ENCODE measurements at places on chromosomes 6 and 20.

DNA sequence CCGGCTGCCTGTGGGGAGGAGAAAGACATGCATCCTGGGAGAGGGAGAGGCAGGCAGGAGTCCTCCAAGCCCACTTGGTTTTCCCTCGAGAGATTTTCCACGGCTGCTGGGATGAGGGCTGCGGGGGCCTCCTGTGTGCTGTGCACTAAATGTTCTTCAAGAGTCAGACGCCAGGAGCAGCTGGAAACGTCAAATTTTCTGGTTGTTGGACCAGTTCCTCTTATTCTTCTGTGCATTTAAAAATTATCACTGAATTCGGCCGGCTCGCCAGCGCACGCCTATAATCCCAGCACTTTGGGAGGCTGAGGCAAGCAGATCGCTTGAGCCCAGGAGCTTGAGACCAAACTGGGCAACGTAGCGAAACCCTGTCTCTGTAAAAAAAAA is 32.8 kb upstream of the NTSR1 start:
- no peak for DNase-seq

- DNase-seq, result no peak
Observed at GRCh38 chr20:16378712-16379370, 194.4 kb downstream of the KIF16B start.

GRCh38 chr6:79864001-79864400 is 83.4 kb downstream of the ELOVL4 start:
- DNase-seq, result no peak

DNA sequence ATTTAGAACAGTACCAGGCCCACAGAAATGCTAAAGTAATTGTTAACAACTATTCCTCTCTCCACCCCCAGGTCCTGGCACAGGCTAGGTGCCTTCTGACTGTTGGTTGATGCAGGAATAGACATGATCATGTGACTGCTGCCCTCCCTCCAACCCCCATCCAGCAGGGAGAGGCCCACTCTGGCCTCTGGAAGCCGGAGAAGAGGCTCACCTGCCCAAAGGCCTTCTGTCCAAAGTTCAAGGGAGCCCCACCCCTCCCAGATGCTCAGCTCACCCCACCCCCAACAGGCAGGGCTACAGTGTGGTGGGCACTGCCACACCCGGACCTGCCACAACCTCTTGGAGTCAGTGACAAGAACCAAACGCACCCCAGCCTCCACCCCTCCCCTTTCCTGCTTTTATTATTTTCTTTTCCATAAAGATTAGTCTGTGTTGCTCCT is 26.9 kb upstream of the FOXP4 start:
- no peak for DNase-seq

DNA sequence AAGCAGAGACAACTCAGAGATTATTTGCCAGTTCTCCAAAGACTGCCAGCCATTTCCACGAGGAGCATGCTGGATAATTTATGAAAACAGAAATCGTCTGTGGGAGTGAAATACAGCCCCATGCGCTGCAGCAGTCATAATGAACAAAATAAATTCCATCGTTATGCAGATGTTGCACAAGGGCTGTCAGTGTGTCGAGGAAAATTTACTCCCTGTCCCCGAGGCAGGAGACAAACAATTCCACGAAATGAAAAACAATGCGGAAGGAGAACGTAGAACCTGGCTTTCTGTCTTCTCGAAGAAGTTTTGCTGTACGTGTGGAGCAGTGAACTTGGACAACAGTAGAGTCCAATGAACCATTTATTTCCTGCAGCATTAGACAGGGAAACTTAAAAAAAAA is 399.4 kb downstream of the CD83 start:
- DNase-seq, result no peak

DNA sequence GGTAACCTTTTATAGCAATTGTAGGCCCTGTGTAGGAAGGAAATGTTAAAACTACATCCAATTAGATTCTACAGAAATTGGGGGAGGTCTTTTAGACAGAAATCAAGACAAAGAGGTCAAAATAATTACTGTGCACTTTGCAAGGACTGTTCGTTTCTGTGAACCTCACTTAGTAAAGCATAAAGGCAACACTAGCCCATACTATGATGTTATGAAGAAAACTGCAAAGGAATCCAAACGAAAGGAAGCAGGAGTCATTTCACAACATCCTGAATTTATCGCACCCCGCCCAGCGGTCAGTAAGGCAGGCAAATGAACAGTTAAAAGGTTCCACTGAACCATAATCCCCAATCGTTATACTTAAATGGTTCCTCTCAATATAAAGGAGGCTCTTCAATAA is 429.5 kb upstream of the ARID1B start:
- no peak for DNase-seq

DNA sequence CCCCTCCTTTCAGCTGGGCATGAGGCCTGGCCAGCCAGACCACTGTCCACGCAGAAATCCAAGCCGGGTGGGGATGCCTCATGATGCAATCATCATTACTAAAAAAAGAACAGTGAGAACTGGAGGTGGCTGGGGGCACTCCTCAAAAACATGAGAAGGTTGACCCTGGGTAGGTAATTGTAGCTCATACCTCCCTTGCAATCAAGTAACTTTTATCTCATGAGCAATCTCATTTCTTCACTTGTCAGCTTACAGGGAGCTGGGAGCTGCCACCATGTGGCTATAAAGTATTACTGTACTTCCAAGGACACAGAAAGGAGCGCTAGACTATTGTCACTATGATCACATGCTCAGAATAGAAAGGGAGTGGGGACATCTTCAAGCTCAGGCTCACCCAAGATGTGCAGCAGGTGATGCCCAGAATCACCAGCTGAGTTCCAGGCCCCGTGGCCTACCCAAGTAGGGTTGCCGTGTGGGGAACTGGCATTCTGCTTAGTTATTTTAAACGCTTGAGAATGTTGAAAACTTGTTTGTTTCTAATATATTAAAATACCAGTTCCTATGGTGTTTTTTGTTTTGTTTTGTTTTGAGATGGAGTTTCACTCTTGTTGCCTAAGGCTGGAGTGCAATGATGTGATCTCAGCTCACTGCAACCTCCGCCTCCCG is 3.0 kb upstream of the CDH26 start:
- no peak for DNase-seq

DNA sequence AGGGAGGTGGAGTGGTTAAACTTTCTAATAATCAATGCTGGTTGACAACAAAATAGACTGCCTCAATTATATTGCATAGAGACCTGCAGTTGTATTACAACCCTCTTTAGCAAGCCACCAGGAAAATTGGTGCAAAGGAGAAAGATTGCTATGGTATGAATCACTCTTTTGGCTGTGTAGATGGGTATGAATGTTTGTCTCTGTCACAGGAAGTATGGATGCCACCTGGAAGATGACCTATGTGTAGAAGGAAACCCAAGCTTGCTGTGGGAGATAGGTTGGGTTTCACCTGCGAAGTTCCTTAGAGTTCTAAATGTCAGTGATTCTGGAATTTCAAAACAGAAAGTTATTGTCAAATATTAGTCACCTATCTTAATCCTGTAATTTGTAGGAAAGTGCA is 134.6 kb downstream of the SOBP start:
- DNase-seq, result no peak

GRCh38 chr20:58071991-58072390 is 156.5 kb downstream of the ANKRD60 start:
- no peak for DNase-seq

DNA sequence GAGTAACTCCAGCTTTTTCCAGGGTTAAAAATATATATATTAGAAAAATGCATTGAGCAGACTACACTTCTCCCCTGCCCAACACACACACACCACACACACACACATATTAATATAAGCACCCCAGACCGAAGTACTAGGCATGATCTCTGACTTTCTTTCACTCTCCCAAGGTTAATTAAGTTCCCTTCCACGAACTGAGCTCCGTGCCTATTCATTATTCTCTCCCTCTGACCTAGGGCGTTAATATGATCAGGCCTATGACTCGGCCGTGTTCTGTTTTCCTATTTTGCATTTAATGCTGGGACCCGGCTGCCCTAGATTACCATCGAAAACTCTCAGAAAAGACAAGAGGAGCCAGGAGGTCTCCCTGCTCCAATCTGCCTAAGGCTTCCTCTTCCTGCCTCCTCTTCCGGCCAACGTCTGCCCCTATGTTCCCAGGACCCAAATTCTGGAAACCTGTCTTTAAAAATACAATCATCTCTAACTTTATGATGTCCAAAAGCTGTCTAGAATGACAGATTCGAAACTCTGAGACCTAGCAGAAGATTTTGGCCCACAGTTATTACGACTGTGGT is 6.1 kb upstream of the POU3F2 start:
- no peak for DNase-seq

DNA sequence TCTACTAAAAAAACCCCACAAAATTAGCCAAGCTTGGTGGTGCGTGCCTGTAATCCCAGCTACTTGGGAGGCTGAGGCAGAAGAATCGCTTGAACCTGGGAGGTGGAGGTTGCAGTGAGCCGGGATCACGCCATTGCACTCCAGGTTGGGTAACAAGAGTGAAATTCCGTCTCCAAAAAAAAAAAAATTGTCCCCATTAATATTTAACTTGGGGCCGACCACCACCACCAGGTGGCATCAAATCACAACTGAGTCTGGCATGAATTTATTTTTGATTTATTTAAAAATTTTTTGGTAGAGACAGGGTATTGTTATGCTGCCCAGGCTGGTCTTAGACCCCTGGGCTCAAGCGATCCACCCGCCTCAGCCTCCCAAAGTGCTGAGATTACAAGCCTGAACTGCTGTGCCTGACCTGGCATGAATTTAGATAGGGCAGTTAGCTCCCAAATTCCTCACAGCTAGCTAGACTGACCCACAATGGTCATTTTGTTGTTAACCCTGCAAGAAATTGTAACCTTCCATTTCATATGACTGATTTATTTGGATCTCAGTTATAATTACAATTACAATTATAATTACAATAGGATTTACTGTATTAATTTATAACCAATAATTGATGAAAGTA is 17.1 kb upstream of the BEND3 start:
- no peak for DNase-seq

GRCh38 chr6:128241216-128241615 is 279.2 kb downstream of the PTPRK start:
- no peak for DNase-seq

- DNase-seq, result peak; percentile 19
Observed at GRCh38 chr6:34791164-34791700, 651 bp upstream of the BLTP3A start.

- no peak for DNase-seq
Observed at GRCh38 chr20:36499723-36500501, 41.4 kb upstream of the MYL9 start.

GRCh38 chr6:79391480-79391879 is 145.8 kb downstream of the LCA5 start:
- DNase-seq, result no peak

GRCh38 chr6:139028658-139029469 is at the start of gene ABRACL:
Gene ABRACL, plus strand, starts transcription at chr6:139028745. Its CDS starts 5,416 bp downstream, at chr6:139034161.
- peak; percentile 54 for DNase-seq

- no peak for DNase-seq
Observed at GRCh38 chr20:21126581-21126870, 644 bp downstream of the KIZ start.

DNA sequence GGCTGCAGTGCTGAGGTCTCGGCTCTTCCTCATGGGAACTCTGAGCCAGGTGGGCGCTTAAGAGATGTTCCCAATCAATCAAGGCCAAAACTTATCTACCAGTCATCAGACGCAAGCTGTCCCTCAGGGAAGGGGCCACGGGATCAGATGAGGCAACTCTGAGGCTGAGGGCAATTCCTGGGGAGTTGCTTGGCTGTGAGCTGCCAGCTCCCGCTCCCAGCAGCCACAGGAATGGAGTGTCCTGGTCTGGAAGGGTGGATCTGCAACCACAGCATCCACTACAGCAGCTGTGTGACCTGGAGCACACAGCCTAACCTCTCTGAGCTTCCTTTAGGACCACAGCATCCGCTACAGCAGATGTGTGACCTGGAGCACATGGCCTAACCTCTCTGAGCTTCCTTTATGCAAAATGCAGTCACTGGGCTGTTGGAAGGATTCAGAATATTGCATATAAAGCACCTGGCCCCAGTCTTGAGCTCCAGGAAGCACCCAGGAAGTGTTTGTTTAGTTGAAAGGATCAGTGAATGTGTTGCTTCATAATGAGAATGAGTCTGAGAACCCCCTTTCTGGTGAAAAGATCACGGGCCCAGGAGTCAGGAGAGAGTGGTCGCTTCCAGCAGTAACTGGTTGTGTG is 60.9 kb downstream of the TFAP2C start:
- no peak for DNase-seq

DNA sequence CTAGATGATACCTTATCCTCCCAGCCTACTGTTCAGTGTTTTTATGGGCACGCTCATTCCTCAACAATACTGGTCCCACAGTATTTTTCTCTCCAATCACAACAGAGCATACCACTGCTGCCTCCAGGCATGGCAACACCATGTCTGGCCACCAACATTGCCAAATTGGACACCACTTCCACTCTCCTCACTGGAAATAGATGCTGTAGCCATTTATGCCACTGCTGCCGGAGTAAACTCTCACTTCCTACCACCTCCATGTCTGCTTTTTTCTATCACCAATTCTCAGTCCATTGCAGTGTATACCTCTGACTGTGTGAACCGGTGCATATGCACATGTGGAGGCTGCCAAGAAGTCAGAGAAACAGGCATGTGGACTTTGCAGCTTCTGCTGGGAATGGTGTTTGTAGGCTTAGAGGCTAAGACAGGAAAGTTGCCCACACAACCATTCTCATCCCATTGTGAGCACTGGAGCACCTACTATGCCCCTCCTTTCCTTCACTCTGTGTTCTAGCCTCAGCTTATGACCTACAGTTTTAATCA is 14.4 kb downstream of the PI3 start:
- no peak for DNase-seq

- no peak for DNase-seq
Observed at GRCh38 chr20:25992146-25992545, 295.5 kb upstream of the ZNF337 start.

- DNase-seq, result no peak
Observed at GRCh38 chr6:44297063-44298038, 15.8 kb downstream of the AARS2 start.

DNA sequence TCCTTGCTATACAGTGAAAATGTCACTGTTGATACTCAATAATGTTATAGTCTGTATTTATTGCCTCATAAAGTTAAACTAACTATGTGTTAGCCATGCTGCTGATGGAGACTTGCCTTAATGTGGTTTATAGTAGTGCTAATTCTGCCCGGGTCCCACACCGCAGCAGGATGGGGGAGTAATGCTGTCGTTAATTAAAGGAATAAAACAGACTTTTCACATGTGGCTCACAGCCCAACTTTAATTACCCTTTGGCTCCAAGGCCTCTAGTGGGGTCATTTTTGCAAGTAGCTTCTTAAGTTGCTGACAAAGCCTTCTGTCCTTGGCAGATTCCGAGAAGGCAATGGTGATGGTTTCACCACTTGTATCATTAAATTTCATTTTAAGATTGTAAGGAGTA is 634.3 kb downstream of the TBC1D32 start:
- DNase-seq, result no peak

GRCh38 chr20:39523405-39523804 is 561.3 kb downstream of the DHX35 start:
- no peak for DNase-seq

GRCh38 chr6:100382767-100383195 is 81.9 kb downstream of the SIM1 start:
- DNase-seq, result no peak

DNA sequence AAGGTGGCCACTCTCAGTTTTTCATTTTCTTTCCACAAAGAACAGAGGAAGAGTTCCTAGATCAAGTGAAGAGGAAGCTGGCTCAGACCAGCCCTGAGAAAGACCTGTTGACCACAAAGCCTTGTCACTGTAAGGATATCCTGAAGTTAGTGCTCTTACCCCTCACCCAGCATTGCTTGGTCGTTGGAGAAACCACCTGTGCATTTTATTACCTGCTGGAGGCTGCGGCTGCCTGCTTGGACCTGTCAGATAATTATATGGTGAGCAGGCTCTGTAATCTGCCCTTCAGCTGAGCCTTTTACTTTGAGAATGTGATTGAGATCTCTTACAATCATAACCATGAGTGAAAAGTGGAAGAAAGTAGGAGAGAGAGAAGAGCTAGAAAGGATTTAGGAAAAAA is 21.9 kb downstream of the TREML1 start:
- DNase-seq, result no peak

All from stimulated activated CD8-positive, alpha-beta memory T cell treated with anti-CD3 and anti-CD28 coated beads, Interleukin-4, amount 100 ng/mL, for 1 hour (primary cell).